Activated CD4-positive, alpha-beta T cell treated with anti-CD3 and anti-CD28 coated beads, Interleukin-2, amount 10 ng/mL, durations not matched to agents 7 days and 5 days (primary cell): ENCODE measurements at places on chromosomes 5 and 9. TPM values are rescaled to one million over a fixed set of nuclear protein-coding genes. Genes with fewer than 3 reads are reported as not detected.

DNA sequence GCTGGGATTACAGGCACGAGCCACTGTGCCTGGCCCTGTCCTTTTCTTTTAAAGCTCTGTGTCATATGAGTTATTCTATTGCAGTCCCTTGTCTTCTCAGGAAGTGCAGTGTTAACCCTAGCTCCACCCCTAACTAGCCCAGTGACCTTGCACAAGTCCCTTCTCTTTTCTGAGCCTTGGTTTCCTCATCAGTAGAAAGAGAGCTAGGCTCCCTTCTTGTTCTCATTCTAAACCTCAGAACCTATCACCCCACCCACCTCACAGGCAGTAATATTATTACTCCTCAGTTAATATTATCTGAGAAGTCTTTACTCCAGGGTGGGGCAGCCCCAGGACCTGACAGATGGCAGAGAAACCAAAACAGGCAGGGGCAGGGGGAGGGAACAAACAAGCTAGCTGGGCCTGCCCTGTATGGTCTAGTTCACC, 7.2 kb downstream of the CYFIP2 start:
- peak overlapping the region; percentile 97 for H3K27ac ChIP-seq
- H3K27me3 ChIP-seq = no peaks in the 10 kb centered on the region
- DNase-seq = peak; percentile 44
- peak overlapping the region; percentile 69 for H3K4me3 ChIP-seq
- H3K4me1 ChIP-seq = peaks cover 87% of the 10 kb centered on the region

DNA sequence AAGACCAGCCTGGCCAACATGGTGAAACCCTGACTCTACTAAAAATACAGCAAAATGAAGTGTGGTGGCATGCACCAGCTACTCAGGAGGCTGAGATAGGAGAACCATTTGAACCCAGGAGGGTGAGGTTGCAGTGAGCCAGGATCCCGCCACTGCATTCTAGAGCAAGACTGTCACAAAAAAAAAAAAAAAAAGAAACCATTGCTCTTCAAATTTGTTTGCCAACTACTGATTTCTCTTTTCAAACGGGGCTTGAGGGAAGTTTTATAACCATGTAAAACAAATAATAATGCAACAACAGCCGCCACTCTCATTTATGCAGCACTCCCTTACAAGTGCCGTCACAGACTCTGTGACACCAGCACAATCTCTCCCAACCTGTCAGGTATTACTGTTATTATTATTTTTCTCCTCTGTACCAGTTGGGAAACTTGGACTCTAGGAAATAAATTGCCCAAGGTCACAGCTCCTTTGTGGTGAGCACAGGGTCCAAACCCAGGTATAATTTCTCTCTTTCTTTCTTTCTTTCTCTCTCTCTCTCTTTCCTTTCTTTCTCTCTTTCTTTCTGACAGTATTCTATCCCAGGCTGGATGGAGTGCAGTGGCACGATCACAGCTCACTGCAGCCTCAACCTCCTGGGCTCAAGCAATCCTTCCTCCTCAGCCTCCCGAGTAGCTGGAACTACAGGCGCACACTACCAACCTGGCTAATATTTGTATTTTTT, 25.4 kb downstream of the SERINC5 start:
- no peaks in the 10 kb centered on the region for H3K27me3 ChIP-seq
- DNase-seq = no peak
- H3K36me3 ChIP-seq = peaks cover 42% of the 10 kb centered on the region
- peak overlapping the region; percentile 58 for H3K27ac ChIP-seq
- no peak overlapping the region for H3K4me3 ChIP-seq

GRCh38 chr5:132848270-132848669, 17.8 kb upstream of the SHROOM1 start:
- DNase-seq = no peak
- H3K4me3 ChIP-seq = no peak overlapping the region
- H3K27me3 ChIP-seq = no peaks in the 10 kb centered on the region
- H3K27ac ChIP-seq = no peak overlapping the region

DNA sequence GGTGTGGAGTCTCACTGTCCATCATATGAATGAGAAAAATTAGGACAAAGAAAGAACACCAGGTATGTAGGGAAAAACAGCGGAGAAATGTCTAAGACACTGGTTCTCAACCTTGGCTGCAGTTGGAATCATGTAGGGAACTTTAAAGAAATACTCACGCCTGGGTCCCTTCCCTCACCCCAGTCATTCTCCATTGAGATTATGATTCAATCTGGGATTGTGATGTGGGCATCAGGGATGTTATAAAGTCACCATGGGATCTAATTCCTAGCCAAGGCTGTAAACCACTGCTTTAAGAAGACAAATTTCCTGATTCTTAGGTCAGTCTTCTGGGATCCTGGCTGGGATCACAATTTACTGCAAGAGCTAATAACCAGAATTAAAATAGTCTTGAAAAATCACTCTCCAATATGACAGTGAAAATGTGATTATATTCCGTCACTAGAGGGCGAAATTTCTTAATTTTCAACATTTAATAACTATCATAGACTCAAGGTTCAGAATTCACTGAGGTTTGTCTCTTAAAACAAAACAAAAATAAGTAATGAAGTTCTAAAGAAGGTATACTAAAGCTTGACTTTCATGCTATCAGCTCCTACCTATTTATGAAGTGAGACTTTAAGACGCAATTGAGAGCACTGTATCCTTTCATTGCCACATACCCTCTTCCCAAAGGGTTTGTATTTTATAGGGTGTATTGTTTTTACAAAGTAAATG, 60.5 kb downstream of the GLDC start:
- H3K27me3 ChIP-seq = peaks cover 2% of the 10 kb centered on the region
- no peak for DNase-seq
- no peak overlapping the region for H3K4me3 ChIP-seq
- H3K4me1 ChIP-seq = no peaks in the 10 kb centered on the region
- H3K36me3 ChIP-seq = no peaks in the 10 kb centered on the region

GRCh38 chr9:90099262-90099963, 494.6 kb downstream of the GADD45G start:
- no peak overlapping the region for H3K27ac ChIP-seq
- peaks cover 8% of the 10 kb centered on the region for H3K27me3 ChIP-seq
- H3K36me3 ChIP-seq = no peaks in the 10 kb centered on the region
- peaks cover 17% of the 10 kb centered on the region for H3K4me1 ChIP-seq

DNA sequence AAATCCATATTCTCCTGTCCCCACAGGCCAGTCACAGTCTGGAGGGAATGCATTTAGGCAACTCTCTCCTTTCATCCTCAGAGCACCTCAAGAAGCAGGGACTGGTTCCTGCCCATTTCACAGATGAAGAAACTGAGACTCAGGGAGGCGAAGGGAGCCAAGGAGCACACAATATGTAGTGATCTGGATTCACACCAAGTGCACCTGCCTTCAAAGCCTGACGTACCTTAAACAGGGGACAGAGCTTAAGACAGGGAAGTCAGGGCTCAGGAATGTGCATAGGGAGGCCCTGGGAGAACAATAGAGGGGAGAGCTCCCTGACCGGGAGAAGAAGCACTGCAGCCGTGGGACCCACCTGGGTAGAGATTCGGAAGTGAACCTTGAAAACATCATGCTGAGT, 83.0 kb downstream of the GABBR2 start:
- peaks cover 14% of the 10 kb centered on the region for H3K27me3 ChIP-seq
- no peak for DNase-seq
- no peaks in the 10 kb centered on the region for H3K4me1 ChIP-seq
- H3K27ac ChIP-seq = no peak overlapping the region

GRCh38 chr5:43268188-43268820, 44.9 kb downstream of the HMGCS1 start:
- no peak overlapping the region for H3K27ac ChIP-seq
- H3K27me3 ChIP-seq = peaks cover 26% of the 10 kb centered on the region
- peaks cover 2% of the 10 kb centered on the region for H3K4me1 ChIP-seq
- H3K36me3 ChIP-seq = no peaks in the 10 kb centered on the region
- no peak overlapping the region for H3K4me3 ChIP-seq

DNA sequence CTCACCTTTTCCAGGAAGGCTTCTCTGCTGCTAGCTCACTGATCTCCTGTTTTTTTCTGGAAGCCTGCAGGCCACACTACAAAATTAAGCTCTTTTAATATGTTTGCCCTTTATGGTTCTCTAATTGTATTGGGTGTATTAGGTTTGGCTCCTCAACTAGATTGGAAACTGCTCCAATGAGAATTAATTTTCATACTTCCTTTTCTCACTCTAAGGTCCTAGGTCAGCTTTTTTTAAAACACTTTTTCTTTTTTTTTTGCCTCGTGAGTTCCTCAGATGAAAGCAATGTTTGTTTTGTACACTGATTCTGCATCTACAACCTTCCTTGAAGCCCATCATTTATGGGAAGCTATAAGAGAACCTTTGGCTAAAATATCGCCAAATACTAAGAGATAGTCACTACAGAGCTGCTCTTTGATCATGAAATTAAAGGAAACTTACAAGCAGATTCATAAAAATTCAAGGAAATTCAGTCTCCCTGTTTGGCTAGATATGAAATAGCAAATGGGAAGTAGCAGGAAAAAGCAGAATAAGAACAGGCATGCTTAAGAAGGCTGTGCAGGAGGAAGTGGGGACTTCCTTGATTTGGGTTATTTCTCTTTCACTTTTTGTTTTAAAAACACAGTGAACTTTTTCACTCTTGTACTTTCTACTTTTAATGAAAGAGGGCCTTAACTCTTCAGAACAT, 55.2 kb upstream of the FYB1 start:
- DNase-seq = peak; percentile 20
- H3K27ac ChIP-seq = peak overlapping the region; percentile 96
- H3K27me3 ChIP-seq = no peaks in the 10 kb centered on the region
- H3K4me1 ChIP-seq = peaks cover 55% of the 10 kb centered on the region
- H3K4me3 ChIP-seq = peak overlapping the region; percentile 72

GRCh38 chr9:105147110-105147871, 97.2 kb upstream of the SLC44A1 start:
- DNase-seq = no peak
- H3K36me3 ChIP-seq = no peaks in the 10 kb centered on the region
- no peak overlapping the region for H3K27ac ChIP-seq
- H3K4me3 ChIP-seq = no peak overlapping the region

LECT2 gene
- total RNA-seq = not detected

PCDHGA7 gene
- total RNA-seq = not detected

UGT3A2 gene
- not detected for total RNA-seq

NDUFS4 gene
- 46.8 TPM for total RNA-seq

MTREX gene
- 76.1 TPM for total RNA-seq

DRD1 gene
- total RNA-seq = not detected

C5orf52 gene
- total RNA-seq = not detected

PCDHGB2 gene
- 0.10 TPM for total RNA-seq
